ENCODE measurements at places on chromosomes 4 and X.

- peak; percentile 27 for DNase-seq
Measured at GRCh38 chrX:110384490-110384889, 25.8 kb downstream of the RTL9 start.

- DNase-seq = no peak
Measured at GRCh38 chrX:115719171-115719570, 158.2 kb downstream of the PLS3 start.

DNA sequence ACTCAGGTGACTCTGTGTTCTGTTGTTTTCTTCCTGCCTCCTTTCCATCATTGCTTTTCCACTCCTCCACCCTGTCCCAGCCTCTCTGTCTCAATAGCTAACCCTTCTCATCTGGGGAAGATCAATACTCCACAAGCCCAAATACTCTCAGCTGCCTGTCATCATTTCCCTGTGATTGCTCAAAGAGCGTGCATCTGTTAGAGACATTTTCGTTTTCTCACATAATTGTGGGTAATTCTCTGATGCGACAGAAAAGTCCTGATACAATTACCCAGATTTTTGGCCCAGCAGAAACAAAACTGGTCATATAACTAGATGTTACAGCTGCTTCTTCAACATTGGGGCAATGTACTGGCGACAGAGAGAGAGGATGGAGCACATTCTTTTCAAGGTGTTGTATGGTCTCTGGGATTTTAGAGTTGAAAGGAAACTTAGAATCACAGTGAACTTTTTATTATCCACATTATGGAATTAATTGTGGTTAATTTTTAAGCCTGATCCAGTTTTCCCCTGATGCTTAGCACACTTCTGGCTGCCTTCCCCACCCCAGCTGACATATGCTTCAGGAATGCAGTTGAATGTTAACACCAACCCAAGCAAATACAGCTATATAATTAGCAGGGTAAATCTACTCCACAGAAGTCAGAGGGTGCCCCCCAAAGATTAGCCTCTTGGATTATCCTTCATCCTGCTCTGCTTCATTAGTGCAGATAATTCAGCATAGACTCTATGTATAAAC, 171.4 kb upstream of the ANXA3 start:
- no peak for DNase-seq

DNA sequence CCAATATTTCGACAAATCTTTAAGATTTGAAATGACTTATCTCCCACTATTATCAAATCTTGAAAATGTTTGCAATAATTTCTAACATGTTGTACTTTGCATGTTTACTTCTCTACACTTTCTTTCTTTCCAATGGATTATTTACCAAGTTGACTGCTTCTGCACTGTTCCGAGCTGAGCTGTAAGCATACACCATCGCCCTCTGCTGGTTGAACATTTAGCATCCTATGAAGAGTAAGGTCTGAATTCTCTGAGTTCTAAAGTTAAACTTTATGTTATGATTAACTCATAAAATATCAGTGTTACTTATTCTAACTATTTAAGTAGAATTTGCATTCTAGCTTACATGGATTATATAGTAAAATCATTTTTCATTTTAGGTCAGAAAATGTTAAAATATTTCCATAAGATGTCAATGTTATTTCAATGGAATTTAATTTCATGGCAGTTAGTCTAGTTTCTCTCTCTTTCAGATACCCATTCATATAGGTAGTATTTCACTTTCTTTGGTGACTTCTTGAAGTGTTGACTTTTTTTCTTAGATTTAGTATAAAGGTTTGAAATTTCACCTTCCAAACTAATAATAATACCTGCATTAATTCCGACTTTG, 137.4 kb downstream of the DKK2 start:
- DNase-seq = peak; percentile 48

- no peak for DNase-seq
Measured at GRCh38 chr4:43822621-43823020, 626.0 kb downstream of the KCTD8 start.

DNA sequence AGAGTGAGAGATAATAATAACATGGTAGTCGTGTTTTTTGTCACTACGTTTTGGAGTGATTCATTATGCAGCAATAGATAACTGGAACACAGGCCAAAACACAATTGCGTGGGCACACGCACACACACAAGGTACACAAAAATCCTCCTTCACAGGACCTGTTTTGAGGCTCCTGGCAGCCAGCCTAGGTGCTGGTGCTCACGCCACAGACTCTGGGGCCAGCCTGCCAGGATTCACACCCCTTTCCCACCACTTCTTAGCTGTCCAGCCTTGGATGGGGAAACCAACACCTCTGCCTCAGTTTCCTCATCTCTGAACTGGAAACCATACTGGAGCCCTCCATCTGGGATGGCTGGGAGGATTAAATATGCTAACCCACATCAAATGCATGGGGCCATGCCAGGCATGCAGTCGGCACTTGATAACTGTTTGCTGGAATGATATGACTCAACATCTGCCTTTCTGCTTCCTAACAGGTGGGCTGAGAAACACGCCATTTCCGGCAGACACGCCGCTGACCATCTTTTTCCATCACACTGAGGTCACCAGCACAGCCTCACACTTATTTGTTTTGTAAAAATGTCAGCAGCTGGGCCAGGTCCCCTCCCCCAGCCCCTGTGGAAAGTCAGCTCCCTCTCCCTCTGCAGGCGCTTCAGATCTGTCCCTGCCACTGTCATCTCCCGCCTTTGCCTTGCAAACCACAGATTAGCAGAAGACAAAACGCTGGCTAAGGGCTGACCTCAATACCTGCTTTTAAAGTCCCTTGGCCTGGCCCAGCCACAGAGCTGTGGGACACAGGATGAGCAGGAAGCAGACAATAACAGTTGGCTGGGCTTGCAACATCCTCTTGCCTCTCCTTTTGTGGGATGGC, 237.5 kb downstream of the BCOR start:
- no peak for DNase-seq

GRCh38 chr4:75916091-75916661, 13.9 kb upstream of the PPEF2 start:
- peak; percentile 86 for DNase-seq

- no peak for DNase-seq
Measured at GRCh38 chr4:38509551-38509950, 154.4 kb upstream of the KLF3 start.

GRCh38 chrX:107560980-107561379, 67.3 kb upstream of the PRPS1 start:
- no peak for DNase-seq

GRCh38 chr4:37948542-37948941, 11.7 kb upstream of the PTTG2 start:
- DNase-seq = no peak

- no peak for DNase-seq
Measured at GRCh38 chr4:86558258-86558657, 35.9 kb upstream of the PTPN13 start.

- DNase-seq = no peak
Measured at GRCh38 chr4:35684755-35685154, 559.6 kb downstream of the ARAP2 start.

GRCh38 chrX:57902633-57903032, 7.6 kb downstream of the ZXDA start:
- no peak for DNase-seq

DNA sequence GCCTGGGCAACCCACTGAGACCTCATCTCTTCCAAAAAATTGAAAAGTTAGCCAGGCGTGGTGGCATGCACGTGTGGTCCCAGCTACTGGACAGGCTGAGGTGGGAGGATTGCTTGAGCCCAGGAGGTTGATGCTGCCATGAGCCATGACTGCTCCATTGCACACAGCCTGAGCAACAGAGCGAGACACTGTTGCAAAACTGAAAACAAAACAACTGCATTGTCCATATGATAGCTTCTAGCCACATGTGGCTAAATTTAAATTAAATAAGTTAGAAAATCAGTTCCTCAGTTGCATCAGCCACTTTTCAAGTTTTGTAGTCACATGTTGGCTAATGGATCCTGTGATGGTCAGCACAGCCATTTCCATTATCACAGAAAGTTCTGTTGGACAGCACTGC, 67.9 kb downstream of the GAB1 start:
- DNase-seq = no peak

DNA sequence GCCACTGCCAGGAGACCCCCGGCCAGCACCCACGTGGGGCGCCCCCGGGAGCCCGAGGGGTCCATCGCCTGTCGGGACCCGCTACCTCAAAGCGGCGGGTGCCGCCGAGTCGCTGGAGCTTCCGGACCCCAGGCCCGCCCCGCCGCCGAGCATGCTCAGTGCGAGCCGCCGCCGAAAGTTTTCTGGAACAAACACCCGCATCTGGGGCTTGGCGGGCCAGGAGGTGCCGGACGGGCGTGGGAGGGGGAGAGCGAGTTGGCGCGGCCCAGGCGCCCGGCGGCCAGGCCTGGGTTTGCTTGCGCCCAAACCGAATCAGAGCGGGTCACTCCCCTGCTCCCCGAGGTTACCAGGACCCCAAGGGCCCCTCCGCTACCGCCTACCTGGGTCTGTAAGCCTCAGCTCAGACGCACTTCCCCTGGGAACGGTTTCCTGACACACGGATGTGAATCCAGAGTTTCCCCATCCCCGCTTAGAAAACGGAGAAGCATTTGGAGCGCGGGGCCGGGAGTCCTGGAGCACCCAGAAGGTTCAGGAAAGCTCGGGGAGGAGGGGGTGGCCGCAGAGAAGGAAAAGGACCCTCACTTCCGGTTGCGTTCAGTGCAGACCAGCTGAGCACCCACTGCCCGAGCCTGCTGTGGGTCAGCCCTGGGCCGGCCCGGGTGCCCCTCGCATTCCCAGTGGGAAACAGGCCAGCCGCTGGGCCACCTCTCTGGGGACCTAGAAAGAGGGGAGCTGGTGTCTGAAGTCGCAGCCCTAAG, at the start of gene EVC2:
Gene EVC2 (minus strand): TSS at position 111 of the 758 bp plus-strand sequence. CDS start 46 bp downstream, at position 65.
- peak; percentile 96 for DNase-seq

All from osteoblast (primary cell).